HT-29 (cell line): ENCODE measurements at places on chromosomes 6 and 20. TPM values are rescaled to one million over a fixed set of nuclear protein-coding genes. Genes with fewer than 3 reads are reported as not detected.

The MCHR2 gene
- total RNA-seq: not detected in 2 replicates

The BACH2 gene
- total RNA-seq: not detected in 2 replicates

The IPCEF1 gene
- total RNA-seq: 0.44 TPM in 1 of 2 replicates, not detected in the other

The DDO gene
- not detected in 2 replicates for total RNA-seq

The TFAP2C gene
- 0.16 TPM in 1 of 2 replicates, not detected in the other for total RNA-seq

The CRISP3 gene
- total RNA-seq: not detected in 2 replicates

The BLOC1S5 gene
- total RNA-seq: 3.5 and 8.4 TPM in 2 replicates

The C6orf132 gene
- 119 and 136 TPM in 2 replicates for total RNA-seq

The EYA4 gene
- not detected in 2 replicates for total RNA-seq

The SLC32A1 gene
- not detected in 2 replicates for total RNA-seq

The TEAD3 gene
- 25.7 and 27.4 TPM in 2 replicates for total RNA-seq

The CCN5 gene
- not detected in 2 replicates for total RNA-seq

The RAET1L gene
- 1.2 and 1.5 TPM in 2 replicates for total RNA-seq

The JPH2 gene
- total RNA-seq: 0.03 and 0.18 TPM in 2 replicates

The RIOK1 gene
- total RNA-seq: 21.9 and 28.4 TPM in 2 replicates

The SIGLEC1 gene
- total RNA-seq: not detected in 2 replicates

The AHI1 gene
- 5.1 and 9.1 TPM in 2 replicates for total RNA-seq
